Endodermal cell (in vitro differentiated cells): ENCODE measurements at places on chromosomes 1 and 21. TPM values are rescaled to one million over a fixed set of nuclear protein-coding genes. Genes with fewer than 3 reads are reported as not detected.

DNA sequence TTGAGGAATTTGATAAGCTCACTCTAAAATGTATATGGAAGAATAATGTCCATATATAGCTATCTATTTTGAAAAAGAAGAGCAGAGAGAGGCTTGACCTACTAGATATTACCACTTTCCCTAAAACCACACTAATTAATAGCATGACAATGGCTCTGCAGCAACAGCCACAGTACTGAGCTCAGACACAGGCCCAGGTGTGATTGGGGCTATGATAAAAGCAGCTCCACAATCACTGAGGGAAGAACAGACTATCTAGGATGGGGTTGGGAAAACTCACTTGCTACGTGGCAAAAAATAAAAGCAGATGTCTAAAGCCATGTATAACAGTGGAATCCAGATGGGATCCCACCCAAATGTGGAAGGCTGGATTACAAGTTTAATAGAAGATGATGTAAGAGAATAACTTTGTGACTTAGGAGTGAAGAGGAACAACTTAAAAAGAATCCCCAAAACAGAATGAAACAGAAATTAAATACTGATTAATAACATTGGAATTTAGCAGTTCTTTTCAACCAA, 80.8 kb upstream of the RAB4A start:
- peaks cover 4% of the 10 kb centered on the region for H3K4me1 ChIP-seq
- H3K27ac ChIP-seq = no peak overlapping the region
- peak; percentile 59 for DNase-seq
- H3K27me3 ChIP-seq = no peaks in the 10 kb centered on the region
- H3K4me3 ChIP-seq = no peak overlapping the region

DNA sequence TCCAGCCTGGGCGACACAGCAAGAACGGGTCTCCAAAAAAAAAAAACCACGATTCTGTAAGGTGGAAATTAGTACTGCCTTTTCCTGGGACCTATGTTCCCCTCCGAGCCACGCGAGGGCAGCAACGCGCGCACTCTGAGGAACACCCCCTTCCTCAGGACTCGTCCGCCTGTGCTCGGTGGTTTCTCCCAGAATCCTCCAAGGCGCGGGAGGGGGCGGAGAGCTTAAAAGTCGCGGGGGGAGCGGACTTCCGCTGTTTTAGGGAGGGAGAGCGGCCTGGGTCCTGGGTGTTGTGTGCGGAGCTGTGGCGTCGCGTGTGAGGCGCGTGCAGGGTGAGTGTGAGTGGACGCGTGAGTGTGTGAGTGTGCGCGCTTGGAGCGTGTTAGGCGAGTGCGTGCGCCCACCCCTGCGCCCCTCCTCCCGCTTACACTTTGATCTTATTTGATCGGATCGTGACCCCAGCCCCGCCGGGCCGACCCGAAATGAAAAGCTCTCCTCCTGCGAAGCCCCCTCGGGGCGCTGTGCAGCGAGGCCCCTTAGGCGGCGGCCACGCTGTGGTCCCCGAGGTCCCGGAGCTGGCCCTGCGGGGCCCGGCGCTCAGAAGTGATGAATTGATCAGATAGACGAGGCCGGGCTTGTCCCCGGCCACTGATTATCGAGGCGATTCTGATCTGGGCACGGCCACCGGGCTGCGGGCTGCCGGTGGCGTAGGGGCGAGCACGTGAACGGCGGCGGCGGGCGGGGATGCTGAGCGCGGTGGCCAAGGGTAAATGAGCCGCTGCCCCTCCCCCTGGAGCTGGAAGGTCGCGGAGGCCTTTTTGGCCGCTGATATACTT, 9.6 kb downstream of the TMEM167B start:
- peak; percentile 99 for DNase-seq
- peak overlapping the region; percentile 87 for H3K27ac ChIP-seq
- H3K27me3 ChIP-seq = no peaks in the 10 kb centered on the region

DNA sequence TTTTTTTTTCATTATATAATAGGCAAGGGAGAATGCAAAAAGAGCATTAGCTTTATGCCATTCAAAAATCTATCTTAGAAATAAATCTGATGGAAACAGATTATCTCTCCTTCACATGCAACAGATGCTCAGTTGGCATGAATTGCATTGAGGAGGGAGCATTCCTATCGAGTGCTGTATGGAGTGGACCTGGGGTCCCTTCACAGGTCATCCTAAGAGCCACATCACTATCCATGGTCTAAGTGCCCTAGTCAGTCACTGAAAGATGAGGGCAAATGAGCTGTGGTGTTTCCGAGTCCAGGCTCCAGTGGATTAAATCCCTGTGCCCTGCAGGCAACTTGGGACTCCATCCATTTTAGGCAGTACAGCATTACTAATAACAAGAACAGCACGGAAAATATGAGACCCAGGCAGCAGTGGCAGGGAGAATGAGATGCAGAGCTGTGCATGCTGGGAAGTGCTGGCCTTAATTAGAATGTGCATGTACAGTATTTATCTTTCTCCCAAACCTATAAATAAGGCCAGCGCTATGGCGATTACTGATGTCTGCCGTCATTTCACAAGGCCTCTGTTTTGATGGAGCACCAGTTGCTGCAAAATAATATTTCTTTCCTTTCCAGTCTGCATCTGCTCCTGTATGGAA, 512.3 kb upstream of the PLXNA2 start:
- no peak for DNase-seq
- no peak overlapping the region for H3K4me3 ChIP-seq

OR6K3 gene
- not detected in 3 replicates for total RNA-seq

TRNP1 gene
- total RNA-seq = 21.2 and 23.7 TPM in 2 replicates

GRCh38 chr1:229838204-229838603, 212.2 kb downstream of the URB2 start:
- H3K27ac ChIP-seq = no peak overlapping the region
- no peak for DNase-seq
- H3K27me3 ChIP-seq = peaks cover 29% of the 10 kb centered on the region
- no peaks in the 10 kb centered on the region for H3K4me1 ChIP-seq
- H3K36me3 ChIP-seq = no peaks in the 10 kb centered on the region

GRCh38 chr1:245091818-245092637, 62.8 kb upstream of the KIF26B start:
- no peak overlapping the region for H3K4me3 ChIP-seq
- no peaks in the 10 kb centered on the region for H3K36me3 ChIP-seq
- DNase-seq = peak; percentile 59
- no peak overlapping the region for H3K27ac ChIP-seq

GPR25 gene
- not detected in 3 replicates for total RNA-seq

DNA sequence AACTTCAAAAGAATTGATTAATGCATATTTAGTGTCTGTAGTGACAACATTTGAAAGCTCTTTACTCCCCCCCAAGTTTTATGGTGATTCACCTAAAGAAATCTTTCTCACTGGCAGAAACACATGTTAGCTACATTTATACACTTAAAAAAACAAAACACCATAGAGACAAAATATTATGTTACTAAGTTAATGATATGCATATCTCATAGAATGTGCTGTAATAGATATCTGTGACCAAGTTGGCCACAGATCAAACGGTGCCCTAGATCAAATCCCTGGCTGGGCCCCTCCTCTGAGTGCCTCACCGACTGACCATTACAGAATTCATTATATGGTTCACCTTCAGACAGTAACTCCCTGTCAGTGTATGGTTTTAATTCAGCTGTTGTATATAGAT, 322.1 kb upstream of the LYPLAL1 start:
- H3K27ac ChIP-seq = no peak overlapping the region
- peaks cover 2% of the 10 kb centered on the region for H3K4me1 ChIP-seq
- no peak overlapping the region for H3K4me3 ChIP-seq
- H3K27me3 ChIP-seq = no peaks in the 10 kb centered on the region

- no peaks in the 10 kb centered on the region for H3K36me3 ChIP-seq
- no peaks in the 10 kb centered on the region for H3K4me1 ChIP-seq
- H3K4me3 ChIP-seq = no peak overlapping the region
- no peak overlapping the region for H3K27ac ChIP-seq
- no peaks in the 10 kb centered on the region for H3K27me3 ChIP-seq
These were observed 35.3 kb upstream of the NEK2 start for GRCh38 chr1:211710566-211711314.

SLAMF1 gene
- not detected in 3 replicates for total RNA-seq
